ENCODE measurements at places on chromosomes 16 and 17.

DNA sequence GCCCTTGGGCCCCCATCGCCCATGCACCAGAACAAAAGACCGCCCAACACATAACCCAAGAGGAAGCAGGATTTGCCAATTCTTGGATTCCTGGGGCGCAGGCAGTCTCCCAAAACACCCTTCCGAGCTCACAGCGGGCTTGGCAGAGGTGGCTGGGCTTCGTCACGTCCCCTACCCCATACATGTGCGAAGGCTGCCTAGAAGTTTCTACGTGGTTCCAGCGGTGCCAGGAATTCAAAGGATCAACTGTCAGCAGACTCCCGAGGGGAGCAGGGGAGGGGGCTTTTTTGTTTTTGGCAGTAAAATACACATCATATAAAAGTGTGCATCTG, 80.8 kb upstream of the PLCG2 start:
- no peak for DNase-seq

DNA sequence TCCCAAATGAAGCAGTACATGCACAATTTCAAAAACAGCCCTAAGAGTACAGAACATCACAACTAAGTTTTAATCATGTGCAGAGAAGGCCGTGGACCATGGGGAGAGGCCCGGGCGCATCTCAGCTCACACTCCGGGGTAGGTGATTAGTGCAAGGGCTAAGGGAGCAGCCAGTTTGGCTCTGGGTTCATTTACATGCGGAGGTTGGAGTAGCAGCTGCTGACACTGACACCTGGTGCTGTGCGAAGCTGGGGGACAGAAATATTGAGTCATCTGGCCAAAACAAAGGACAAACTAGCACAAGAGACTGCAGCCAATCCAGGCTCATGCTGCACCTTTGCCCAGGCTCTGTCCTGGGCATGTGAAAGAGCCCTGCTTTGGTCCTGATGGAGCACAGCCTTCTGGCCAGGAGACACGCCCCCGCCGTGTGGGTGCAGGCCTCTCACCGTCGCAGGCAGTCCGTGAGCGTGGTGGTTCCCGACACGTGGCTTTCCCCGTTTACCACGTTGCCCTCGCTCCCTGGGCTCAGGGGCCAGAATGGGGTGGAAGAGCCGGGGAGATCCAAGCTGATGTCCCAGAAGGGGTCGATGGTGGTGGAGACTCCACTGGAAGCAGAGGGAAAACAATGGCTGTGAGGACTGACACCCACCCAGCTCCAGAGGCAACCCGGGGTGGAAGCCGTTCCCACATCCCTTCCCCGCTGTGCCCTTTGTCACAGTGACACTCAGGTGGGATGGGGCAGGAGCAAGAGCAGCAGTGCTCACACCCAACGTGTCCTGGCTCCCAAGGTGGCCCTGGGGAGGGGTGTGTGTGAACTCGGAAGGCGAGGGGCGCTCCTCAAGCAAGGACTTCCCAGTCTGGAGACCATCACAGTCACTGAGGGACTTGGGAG, 31.9 kb downstream of the USP22 start:
- DNase-seq, result no peak

DNA sequence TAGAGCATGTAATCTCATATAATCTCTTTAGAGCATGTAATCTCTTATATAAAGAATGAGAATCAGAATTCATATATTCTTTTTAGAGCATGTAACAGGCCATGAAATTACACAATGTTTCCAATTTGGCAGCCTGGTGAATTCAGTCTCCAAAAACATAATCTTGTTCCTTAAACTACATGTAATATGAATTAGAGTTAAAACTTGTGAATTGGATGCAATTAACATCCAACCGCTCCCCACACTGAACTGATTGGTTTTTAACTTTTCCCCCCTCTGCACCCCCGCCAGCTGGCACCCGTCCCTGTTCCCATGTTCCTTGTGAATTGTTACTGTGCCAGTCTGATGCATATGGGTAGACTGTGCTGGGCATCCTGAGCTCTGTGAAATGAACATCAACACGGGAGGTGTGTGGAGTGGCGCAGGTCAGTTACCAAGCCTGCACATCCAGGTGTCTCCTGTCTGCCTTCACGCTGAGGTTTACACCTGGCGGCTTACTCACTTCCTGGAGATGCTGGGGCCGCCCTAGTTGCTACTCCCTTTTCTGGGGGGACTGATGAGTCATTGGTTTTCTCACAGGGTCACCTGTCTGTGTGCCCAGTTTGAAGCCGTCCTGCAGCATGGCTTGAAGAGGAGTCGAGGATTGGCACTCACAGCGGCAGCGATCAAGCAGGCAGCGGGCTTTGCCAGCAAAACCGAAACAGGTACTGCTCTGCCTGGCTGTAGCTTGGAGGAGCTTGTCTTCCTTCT, 50.4 kb downstream of the SNX29 start:
- DNase-seq, result no peak

DNA sequence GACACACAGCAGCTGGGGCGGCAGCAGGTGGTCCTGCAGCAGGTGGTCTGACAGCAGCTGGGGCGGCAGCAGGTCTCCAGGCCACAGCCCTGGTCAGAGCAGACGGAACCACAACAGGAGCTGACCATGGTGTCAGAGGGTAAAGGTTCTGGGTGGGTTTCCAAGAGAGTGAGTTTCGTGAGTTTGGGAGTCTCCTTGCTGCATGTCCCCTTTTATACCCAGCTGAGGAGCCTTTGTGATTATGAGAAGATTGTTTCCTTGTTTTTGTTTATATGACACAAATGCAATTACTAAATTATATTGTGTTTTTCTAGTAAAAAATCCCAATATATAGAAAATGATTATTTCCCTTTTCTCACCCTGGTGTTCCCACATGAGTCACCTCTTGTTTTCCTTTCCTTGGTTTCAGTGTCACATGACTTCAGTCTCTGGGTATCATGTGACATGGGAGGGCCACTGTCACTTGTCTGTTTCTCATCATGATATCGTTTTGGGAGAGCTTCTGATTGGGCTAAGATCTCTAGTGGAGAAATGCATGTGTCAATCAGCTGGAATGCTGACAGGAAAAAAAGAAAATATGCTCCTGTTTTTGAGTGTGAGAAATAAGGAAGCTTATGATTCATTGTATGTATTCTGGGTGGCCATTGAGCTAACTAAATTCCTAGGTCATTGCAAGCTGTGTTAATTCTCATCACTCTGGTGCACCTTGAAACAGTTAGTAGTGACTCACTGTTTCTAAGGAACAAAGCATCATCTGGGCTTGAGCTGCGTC, at the start of gene KRTAP4-6:
Gene KRTAP4-6 (minus strand): TSS at position 185 of the 772 bp plus-strand sequence. CDS start 57 bp downstream, at position 128.
- DNase-seq, result no peak

DNA sequence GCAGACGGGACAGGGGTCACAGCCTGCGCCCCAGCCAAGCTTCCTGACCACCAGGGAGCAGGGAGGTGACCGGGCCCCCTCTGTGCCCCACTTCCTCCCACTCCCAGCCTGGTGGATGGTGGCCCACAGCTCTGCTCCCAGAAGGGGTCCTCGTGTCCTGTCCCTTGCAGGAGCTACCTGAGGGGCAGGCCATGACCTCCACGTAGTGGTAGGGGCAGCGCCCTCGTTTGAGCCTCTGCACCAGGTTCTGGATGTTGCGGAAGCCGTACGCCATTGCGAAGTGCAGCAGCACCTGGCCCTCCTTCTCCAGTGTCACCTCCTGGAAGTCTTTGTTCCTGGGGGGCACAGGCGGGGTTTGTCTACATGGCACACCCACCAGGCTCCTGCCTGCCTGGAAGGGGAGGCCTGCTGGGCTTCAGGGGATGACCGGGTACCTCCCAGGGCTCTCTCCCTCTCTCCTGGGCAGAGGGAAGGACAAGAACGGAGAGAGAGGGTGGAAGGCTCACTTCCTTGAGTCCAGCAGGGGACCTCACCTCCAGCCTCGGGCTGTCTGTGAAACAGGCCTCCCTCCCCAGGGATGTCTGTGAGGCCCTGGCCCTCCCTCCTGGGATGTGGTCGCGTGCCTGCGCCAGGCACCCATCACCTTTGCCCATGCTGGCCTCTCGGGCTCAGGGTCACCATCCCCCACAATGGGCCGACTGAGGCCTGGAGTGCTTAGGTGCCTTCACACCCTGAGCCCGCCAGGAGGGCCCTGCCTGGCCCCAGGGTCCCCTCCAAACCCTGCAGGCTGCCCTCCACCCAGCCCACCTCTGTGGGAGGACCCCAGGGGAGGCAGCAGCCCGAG, 4.0 kb downstream of the HAGHL start:
- no peak for DNase-seq

- peak; percentile 51 for DNase-seq
Observed at GRCh38 chr16:89363621-89364393, 126.6 kb downstream of the ANKRD11 start.

DNA sequence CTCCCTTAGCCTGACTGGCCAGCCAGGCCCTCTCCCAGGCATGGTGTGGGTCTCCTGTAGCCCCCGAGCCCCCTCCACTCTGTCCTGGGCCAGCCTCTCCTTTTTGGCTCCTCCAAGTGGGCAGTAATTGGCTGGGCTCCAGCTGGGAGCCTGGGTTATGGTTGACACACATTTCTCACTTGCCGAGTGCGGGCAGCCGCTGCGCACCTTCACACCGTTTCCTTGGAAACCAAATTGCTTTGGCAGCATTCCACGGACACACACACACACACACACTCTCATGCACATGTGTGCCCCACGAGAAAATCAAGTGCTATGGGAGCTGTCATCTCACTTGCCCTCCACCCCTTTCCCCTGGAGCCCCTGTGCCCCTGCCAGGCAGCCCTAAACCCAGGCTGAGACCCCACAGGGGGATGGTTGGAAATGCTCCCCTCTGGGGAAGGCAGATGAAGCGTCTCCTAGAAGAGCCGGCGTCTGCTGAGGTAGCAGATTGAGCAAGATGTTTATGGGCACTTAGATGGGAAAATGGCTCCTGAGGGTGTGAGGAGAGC, 402.7 kb upstream of the TNRC6C start:
- DNase-seq, result peak; percentile 16

- no peak for DNase-seq
Observed at GRCh38 chr17:3919123-3919624, 2.9 kb upstream of the P2RX1 start.

DNA sequence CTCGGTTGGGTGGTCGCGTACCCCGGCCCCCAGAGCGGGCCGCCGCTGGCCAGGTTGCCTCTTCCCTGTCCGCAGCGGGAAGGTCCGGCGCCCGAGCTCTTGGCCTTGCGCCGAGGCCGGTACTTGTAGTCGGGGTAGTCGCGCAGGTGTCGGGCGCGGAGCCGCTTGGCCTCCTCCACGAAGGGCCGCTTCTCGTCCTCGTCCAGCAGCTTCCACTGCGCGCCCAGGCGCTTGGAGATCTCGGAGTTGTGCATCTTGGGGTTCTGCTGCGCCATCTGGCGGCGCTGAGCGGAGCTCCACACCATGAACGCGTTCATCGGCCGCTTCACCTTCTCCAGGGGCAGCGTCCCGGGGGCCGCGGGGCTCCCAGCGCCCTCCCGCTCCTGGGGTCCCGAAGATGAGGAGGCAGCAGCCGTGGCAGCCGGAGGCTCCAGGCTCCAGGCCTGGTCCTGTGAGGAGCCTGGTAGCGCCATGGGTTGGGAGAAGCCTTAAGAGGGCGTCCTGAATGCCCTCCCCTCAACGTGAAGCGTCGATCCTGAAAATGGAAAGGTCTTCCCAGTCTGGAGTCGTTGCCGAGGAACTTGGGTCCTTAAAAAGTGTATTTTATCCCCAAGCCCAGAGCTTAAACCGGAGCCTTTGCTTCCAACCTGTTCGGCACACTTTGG, 558 bp downstream of the SOX15 start:
- peak; percentile 81 for DNase-seq

DNA sequence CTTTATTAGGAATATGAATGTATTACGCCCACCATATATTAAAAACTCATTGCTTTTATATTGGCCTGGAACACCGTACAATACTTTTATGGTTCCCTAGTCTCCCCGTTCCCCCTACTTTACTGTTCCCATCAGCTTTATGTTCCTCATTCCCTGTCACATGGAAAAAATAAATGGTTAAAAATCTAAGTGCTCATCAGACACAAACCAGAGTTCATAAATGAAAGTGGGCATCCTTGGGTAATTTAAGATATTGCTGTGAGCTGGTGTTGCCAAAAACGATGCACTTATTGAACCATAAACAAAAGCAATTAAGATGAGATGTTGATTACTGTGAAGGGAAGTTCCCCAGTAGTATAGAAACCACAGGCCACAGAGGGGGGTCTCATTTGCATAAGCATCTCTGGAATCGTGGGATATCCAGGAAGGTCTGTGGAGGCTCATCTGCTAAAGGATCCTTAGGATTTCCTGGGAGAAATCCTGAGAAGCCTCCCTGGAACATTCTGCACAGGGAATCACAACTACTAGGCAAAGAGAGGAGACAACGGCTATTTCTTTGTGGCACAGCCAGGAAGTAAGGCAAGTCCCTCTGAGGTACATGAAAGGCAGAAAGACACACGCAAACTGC, 591.4 kb upstream of the CDH11 start:
- DNase-seq, result no peak

DNA sequence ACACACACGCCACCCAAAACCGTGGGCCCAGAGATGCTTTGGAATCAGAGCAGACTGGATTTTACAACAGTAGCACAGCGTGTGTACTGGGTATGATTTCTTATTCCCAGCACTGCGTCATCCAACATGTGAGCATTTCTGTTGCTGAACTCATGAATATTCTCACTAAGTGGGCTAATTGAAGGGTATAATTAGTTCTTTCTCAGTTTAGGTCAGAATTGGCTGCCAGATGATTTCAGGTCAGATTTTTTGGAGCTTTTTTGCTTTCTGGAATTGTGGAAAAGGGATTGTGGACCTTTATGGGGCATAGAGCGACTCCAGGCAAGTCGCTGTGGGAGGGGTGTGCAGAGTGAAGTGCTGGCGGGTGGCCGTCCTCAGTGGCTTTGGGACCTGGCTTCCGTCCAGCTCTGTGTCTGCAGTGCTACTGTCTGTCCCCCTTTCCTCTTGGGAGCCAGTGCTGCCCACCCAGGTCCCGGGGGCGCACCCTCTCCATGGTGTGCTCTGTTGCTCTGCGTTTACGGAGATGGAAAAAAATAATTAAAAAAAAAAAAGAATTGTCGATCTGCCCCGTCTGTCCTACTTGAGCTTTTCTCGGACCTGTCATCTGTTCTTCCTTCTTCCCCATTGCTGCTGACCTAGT, 25.0 kb downstream of the FOXK2 start:
- no peak for DNase-seq

- no peak for DNase-seq
Observed at GRCh38 chr16:67249178-67250044, 632 bp downstream of the SLC9A5 start.

- DNase-seq, result no peak
Observed at GRCh38 chr16:63976345-63976744, 1145.5 kb downstream of the CDH11 start.

DNA sequence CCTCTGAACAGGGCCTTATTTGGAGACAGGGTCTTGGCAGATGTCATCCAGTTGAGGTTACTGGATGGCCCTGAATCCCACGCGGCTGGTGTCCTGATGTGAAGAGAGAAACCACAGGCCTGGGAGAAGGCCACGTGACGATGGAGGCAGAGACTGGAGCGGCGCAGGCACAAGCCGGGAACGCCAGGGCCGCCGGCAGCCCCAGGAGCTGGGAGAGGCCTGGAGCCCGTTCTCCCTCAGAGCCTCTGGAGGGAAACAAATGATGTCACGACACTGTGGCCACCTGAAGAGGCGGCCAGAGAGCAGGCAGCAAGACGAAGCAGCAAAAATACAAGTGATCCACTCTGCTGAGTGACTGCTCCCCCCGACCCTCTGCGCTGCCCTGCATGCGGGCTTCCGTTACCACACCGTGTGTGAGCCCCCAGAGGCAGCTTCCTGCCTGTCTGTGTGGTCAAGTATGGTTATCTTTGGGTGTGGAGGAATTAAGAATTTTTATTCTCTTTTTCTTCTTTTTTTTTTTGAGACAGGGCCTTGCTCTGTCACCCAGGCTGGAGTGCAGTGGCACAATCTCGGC, 11.6 kb downstream of the CD7 start:
- no peak for DNase-seq

GRCh38 chr16:30786936-30787612, at the start of gene ZNF629:
Gene ZNF629 (minus strand): TSS chr16:30787205. CDS start chr16:30784482, 2,723 bp downstream.
- DNase-seq, result peak; percentile 73

- peak; percentile 81 for DNase-seq
Observed at GRCh38 chr17:39863918-39864746, at the start of gene IKZF3. Gene IKZF3 (minus strand): TSS chr17:39864312. CDS start chr17:39864126, 186 bp downstream.

Data from transverse colon (tissue), 4 donors.